ENCODE measurements at places on chromosomes 4 and X.

- DNase-seq: no peak
These were observed 109.1 kb upstream of the SLC4A4 start for GRCh38 chr4:71229477-71230270.

GRCh38 chrX:95949588-95949987 lies 735.1 kb upstream of the DIAPH2 start:
- no peak for DNase-seq

DNA sequence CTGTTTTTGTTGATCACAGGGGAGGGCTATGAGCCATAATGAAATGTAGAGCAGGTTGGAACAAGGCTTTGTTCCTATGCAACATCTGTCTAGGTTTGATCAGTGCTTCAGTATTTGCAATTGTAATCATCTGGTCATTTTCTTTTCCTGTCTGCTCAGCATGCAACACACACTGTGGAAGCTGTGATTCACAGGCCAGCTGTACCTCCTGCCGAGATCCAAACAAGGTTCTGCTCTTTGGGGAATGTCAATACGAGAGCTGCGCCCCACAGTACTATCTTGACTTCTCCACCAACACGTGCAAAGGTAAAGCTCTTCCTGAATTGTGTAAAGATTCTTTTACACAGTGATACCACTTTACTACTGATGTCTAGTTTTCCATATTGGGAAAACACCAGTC lies 181.9 kb upstream of the ANXA3 start:
- DNase-seq: no peak

GRCh38 chr4:135372131-135372530 lies 1170.5 kb upstream of the PABPC4L start:
- no peak for DNase-seq

GRCh38 chr4:73608689-73609594 lies 11.3 kb downstream of the RASSF6 start:
- DNase-seq: no peak

- DNase-seq: no peak
These were observed 33.3 kb upstream of the FGFR3 start for GRCh38 chr4:1759818-1760223.

- DNase-seq: no peak
These were observed 29.8 kb upstream of the RELL1 start for GRCh38 chr4:37715889-37716402.
